Panc1 (cell line): ENCODE measurements at places on chromosomes 5 and 9.

GRCh38 chr5:111922344-111922743 lies 165.3 kb upstream of the NREP start:
- DNase-seq, result no peak

DNA sequence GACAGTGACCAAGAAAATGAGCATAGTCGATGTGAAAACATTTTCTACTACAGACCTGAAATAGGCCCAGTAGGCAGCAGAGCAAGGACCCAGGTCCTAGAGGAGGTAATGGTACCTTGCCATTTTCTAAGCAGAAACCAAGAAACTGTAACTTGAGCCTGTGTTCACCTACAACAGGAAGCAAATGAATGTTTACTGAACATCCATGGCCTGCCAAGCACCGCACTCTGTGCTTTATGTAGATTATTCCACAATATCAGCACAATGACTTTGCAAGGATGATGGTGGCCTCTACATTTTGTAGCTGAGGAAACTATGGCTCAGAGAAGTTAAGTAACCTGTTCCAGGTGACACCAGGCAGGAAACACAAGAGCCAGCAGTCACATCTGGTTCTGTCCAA lies 215.3 kb downstream of the SPOCK1 start:
- no peak for DNase-seq

DNA sequence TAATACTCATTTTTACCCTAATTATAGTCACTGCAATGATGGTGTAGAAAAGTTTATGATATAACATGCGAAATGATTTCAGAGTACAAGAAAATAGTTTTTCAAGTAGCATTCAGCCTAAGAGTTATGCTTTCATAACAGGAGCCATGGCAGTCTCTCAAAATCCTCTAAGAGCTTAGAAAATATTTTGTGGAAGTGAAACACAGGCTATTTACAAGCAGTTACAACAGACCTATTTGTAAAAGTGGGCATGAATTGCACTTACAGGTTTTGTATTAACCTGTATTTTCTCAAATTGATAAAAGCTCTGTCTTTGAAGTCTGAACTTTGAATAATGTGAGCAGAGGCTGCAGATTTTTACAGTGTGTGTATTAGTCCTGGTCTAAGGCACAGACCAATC lies 523.3 kb downstream of the LRRC70 start:
- DNase-seq, result no peak

- no peak for DNase-seq
These were observed 76.6 kb downstream of the ZNF618 start for GRCh38 chr9:113952676-113953075.

DNA sequence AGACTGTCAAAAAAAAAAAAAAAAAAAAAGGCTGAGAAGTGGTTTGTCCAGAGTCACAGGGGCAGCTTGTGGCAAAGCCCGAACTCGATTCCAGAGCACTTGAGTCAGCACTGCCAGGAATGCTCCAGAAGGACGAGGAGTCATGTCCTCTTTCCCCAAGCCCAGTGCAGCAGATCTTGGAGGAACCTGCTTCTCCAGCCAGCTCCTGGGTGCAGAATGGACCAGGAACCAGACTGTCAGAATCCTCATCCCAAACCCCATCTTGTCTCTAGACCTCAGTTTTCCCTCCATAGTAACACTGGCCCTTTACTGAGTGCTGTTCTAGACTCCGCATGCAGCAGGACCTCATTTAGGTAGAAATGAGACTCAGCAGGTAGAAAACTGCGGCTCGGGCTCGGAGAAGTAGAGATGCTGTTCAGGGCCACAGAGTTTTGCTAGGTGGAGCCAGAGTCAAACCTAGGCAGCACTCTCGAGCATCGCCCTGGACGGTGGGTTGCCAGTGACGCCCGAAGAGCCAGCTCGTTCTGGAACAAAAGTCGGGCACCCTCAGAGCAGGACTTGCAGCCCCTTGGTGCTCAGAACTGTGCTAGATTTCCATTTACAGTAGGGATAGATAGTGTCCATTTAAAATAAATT lies 15.4 kb downstream of the CD74 start:
- no peak for DNase-seq

GRCh38 chr5:10479154-10479721 lies 37.6 kb downstream of the ROPN1L start:
- DNase-seq, result no peak

GRCh38 chr9:137969008-137969407 lies 91.4 kb downstream of the CACNA1B start:
- no peak for DNase-seq

DNA sequence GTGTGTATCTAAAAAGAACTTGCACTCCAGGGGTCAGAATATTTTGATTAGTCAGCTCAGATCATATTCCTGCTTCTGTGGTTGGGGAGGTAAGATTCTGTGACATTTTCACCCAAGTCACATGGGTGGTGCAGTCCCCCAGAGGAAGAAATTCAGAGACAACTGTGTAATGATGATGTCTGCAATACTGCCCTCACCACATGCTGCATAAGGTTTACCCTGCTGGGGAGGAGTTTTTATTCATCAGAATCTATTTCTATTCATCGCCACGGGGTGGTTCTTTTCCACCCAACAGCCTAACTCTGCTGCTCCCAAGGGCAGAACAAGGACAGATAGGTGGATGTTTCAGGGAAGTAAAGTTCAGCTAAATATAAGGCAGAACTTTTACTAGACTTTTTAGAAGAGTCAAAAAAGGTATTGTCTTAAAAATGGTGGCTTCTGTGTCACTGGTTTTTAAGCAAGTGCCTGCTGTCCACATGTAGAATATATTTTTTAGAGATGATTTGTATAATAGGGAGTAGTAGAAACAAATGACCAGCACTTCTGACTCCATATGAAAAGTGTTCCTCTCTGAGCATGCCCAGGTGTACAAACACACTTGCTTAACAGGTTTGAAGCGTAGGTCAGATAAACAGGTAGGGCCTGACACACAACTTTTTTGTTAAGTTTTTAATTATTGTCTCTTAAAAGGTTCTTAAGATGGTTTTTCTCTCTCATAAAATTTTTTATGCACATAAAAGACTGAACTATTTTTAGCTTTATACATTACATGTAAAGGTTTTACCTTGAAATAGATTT lies 352.7 kb downstream of the LRRC70 start:
- DNase-seq, result no peak

GRCh38 chr5:127774221-127774620 lies 71.0 kb downstream of the CCDC192 start:
- DNase-seq, result no peak

- DNase-seq, result no peak
These were observed 233.3 kb downstream of the ZNF608 start for GRCh38 chr5:124512952-124513632.

DNA sequence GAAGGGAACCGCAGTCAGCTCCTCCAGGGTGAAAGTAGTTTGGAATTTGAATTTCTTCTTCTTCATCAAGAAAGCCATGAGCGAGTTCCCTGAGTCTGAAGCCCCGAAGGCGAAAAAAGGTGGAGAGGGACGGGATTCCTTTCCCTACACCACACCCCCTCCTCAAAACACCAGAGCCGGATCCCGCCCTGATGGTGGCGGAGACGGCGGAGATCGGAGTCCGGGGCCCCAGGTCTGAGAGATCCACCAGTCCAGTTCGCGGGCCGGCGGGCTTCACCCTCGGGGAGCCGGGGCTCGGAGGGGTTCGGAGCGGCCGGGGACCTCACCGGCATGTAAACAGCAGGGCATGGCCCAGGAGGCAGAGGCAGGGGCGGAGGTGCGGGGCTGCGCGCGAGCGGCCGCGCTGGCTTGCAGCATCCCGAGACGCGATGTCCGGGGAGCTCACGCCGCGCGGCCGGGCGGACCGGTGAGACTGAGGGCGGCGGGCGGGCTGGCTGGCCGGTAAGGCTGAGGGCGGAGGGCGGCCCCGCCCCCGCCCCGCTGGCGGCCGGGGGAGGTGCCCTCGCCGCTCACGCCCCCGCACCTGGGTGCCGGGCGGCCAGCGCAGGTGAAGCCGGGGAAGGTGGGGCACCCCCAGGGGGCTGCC lies 606 bp downstream of the EEIG1 start:
- no peak for DNase-seq

- no peak for DNase-seq
These were observed 149.6 kb upstream of the ATP10B start for GRCh38 chr5:161001604-161002003.

GRCh38 chr5:124238350-124238749 lies 508.1 kb downstream of the ZNF608 start:
- no peak for DNase-seq

DNA sequence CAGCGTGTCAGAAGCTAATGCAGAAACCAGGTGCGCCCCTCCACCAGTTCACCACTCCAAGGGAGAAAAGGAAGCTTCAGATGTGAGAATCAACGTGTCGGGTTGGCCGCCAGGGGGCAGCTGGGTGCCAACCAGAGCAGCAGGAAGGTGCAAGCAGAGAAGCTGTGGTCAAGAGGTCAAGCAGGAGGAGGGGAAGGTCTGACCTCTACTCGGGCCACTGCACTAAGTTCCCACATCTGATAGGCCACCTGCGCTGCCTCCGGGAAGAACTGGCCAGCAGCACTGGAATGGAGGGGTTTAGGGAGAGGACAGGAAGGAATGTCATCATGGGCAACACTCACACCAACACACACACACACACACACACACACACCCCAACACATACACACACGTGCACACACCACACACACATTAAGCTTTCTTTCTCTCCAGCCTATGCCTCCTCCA lies 31.4 kb downstream of the ANXA6 start:
- peak; percentile 54 for DNase-seq
